Stimulated activated CD8-positive, alpha-beta memory T cell treated with anti-CD3 and anti-CD28 coated beads, Interleukin-15, amount 100 ng/mL, for 4 hours (primary cell): ENCODE measurements at places on chromosomes 2 and 18.
A peak's percentile ranks its signal among the peaks of the same experiment; 100 is the strongest.

GRCh38 chr2:105396254-105397024 lies 2.4 kb downstream of the FHL2 start:
- peak; percentile 16 for DNase-seq

DNA sequence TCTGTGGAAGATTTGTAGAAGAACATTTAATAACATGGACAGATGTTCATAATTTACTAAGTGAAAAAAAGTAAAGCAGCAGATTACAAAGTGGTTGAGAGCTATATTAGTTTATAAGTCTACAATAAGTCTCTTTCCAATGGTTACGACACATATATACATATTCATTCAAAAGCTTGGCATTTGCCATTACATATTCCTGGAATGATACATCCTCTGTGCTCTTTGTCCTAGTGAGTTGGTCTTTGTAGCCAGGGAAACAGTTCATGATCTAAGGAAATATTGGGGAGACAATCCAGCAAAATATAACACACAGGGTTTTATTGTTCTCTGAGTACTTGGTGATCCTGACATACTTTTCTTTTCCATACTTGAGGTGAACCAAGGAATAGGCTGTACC lies 32.5 kb upstream of the SOS1 start:
- no peak for DNase-seq

GRCh38 chr18:33114749-33115148 lies 325.8 kb downstream of the CCDC178 start:
- DNase-seq: no peak

- DNase-seq: no peak
Measured at GRCh38 chr2:16148632-16149348, 208.4 kb downstream of the MYCN start.

DNA sequence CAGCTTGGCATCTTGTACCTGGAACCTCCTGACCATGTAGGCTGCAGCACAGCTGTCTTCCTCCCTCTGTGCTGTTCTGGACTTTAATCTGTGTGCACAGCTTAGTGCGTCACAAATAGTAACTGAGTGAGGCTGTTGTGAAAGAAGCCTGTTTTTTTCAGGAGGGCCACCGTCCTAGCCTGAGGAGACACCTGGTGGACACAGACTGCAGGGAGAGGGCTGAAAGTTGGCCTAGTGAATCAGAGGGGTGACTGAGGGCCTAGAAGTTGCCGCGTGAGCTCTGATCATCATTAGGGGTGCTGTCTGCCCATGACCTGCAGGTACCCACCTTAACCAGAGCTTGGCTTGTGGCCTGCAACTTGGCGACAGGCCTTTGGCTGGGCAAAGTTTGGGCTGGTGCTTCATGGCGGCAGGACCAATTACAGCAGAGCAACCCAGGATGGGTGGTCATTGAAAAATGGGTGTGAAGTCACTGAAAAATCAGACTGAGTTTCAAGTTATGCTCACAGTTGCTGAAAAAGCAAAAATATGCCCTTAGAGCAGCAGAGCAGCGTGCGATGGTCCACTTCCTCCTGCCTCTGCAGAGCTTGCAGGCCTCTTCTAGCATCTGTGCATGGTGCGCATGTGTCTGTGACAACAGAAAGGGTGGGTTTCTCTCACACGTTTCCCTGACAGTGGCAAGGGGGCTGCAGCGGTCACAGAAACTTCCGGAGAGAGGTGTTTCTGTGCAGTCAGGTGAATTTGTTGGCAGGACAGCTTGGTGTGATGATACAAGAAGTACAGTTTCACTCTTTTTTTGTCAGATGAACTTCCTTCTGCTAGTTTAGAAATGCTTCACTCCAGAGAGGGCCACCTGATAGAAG lies 9.6 kb downstream of the GDF7 start:
- no peak for DNase-seq

DNA sequence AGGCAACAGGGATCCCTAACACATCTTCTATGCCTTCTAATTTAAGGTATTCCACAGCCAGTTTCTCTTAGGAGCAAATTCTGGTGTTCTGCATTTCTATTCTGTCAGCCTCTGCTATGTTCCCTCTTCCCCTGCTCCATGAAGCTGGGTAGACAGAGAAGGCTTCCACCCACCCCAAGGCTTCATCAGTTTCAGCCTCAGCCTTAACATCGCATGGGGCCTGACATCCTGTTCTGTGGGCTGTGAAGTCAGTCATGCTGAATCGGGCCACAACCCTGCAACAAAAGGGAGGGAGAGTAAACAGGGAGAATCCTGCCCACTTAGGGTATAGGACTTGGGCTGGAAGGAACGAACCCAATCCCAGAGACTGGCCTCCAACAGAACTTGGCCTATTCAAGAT lies 70.6 kb upstream of the PPM1B start:
- DNase-seq: no peak

- no peak for DNase-seq
Measured at GRCh38 chr2:192087398-192087958, 107.3 kb downstream of the TMEFF2 start.

GRCh38 chr2:237472187-237472712 lies 14.8 kb upstream of the MLPH start:
- DNase-seq: no peak

- no peak for DNase-seq
Measured at GRCh38 chr18:34038086-34038485, 186.6 kb downstream of the NOL4 start.

GRCh38 chr2:107502539-107502938 lies 324.2 kb upstream of the RGPD4 start:
- DNase-seq: no peak

- DNase-seq: no peak
Measured at GRCh38 chr18:7766346-7766745, 199.2 kb downstream of the PTPRM start.

DNA sequence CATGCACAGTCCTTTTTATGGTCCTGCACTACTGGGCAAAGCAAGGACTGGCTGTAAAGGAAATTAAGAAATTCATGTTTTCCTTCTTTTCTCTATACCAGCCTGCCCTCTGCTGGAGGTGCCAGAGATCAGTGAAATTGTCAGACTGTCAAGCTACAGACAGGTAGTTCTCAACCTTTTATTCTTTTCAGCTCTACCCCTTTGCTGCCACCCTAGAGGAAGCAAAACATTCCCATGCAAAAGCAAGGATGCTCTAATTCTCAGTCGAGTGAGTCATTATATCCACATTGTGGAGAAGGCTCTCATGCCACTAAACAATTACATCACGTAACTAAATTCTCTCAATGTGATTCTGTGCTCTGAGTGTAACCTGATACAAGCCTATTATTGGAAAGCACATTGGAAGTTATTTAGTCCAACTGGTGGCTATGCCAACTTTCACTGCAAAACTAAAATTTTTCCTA lies 25.0 kb upstream of the RAPGEF4 start:
- DNase-seq: no peak

- DNase-seq: no peak
Measured at GRCh38 chr18:51108330-51108729, 78.3 kb downstream of the SMAD4 start.

GRCh38 chr18:22983175-22983574 lies 50.0 kb downstream of the RBBP8 start:
- DNase-seq: no peak

DNA sequence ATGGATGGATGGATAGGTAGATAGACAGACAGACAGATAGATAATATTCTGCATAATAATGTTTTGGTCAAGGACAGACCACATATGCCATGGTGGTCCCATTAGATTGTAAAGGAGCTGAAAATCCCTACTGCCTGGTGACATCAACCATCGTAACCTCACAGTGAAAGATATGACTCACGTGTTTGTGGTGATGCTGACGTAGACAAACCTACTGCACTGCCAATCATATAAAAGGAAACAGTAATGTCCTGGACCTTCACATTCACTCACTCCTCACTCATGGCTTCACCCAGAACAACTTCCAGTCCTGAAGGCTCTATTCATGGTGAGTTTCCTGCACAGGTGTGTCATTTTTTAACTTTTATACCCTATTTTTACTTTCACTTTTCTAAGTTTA lies 202.9 kb upstream of the TPO start:
- no peak for DNase-seq
